ENCODE measurements at places on chromosomes 1 and 21.

DNA sequence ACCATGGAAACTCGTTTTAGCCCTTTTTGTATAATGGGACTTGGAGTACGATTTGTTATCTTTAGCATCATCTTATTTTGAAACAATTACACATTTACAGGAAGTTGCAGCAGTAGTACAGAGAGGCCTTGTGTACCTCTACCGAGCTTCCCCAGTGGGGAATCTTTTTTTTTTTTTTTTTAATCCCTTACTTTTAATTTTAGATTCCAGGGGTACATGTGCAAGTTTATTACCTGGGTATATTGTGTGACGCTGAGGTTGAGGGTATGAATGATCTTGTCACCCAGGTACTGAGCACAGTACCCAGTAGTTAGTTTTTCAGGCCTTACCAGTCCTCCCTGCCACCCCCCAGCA lies 45.9 kb downstream of the HHAT start:
- DNase-seq = no peak

- DNase-seq = no peak
Measured at GRCh38 chr1:150925080-150925479, 1.1 kb upstream of the SETDB1 start.

DNA sequence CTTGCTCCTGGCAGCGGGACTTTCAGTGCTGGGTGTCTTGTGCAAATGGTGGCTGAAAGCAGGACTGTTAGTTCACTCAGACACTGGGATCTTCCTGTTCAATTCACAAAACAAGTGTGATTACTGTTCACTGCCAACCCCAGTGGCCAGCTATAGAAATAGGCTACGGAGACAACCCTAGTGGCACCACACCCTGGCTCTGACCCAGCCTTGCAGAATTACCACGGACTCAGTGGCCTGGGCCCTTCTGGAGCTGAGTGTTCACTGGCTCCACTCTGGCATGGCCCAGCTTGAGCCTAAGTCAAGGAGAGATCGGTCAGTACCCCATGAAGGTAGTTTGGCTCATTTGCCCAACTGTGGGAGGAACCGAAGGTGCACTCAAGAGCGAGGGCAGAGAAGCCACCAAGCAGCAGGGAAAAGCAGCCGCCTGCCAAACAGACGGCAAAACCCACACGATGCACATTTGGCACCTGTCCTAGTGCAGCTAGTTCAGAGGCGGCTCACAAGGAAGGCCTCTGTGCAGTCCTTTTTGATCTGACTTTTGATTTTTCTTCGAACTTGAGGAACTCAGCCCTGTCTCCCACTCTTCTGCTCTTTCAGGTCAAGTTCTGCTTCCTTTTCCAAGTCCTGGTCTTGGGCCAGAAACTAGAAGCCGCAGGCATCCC lies 5.9 kb downstream of the KIAA2013 start:
- no peak for DNase-seq

- DNase-seq = no peak
Measured at GRCh38 chr1:27564710-27565649, 39.0 kb downstream of the AHDC1 start.

GRCh38 chr21:32463367-32463766 lies 50.9 kb downstream of the EVA1C start:
- no peak for DNase-seq

DNA sequence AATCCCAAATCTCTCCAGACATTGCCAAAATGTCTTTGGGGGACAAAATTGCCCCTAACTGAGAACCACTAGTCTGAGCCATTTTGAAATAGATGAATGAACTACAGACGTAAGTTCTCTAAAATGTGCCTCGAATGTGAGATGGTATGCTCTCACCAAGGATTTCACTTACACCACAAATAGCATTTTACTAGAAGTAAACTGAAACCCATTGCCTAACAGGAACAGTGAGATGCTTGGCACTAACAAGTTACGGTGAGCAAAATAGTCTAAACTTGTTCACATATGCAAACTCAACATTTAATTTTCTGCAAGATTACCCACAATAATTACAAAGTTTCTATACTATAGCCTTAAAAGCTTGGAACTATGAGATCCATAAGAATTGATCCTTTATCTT lies 343.6 kb upstream of the ESRRG start:
- DNase-seq = no peak

DNA sequence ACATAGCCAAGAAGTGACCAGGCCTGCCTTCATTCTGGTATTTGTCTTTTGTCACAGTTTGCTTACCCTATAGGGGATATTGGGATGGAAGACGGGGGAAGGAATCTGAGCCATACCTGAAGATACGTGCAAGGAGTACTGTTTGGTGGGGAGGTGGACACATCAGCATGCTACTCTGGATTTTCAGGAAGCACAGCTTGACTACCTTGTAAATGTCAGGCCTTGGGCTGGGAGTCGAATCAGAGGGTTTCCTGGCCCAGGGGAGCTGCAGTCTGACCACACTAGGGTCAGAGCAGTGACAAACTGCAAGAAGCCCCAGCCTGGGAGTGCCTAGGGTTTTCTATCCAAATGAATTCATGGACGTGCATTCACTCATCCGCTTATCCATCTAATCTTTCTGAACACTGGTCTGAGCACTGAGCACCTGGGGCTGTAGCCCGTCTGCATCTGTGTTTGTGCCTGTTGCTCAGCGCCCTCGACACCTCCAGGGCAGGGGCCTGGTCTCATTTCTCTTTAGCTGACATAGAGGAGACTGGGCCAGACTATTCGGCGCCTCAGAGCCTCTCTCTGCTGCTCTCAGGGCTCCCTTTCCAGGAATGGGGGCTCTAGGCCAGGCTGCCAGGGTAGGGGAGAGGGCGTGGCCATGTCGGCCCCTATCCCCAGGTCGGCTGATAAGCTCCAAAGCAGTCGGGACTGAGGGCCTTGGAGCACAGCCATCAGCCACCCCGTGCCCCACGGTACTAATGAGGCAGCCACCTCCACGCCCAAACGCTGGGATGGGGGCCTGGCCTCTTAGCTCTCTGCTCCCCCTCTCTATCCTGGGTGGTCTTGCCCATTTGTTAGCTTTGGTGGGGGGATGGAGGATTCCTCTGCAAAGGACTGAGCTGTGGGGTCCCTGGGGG lies 47.0 kb upstream of the SLC2A1 start:
- DNase-seq = no peak

DNA sequence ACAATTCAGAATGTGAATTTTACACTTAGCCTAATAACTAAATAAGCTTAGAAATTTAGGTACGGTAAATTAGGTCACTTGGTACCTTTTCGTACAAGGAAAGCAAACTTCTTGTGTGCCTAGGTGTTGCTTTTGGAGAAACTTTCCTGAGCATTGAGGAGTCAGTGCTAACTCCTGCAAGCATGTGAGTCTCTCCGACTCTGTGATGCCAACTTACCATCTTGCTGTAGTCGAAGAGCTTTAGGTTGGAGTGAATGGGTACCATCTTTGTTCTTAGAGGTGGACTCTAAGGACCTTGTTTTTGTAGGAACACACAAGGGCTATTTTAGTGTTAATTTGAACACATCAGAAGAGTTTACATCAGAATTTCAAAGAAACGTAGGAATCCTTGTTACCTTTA lies 688.9 kb downstream of the USP25 start:
- no peak for DNase-seq

GRCh38 chr1:1021010-1021919 lies 1.3 kb downstream of the AGRN start:
- no peak for DNase-seq

All from NAMALWA (cell line).